ENCODE measurements at places on chromosomes 1 and 21.

DNA sequence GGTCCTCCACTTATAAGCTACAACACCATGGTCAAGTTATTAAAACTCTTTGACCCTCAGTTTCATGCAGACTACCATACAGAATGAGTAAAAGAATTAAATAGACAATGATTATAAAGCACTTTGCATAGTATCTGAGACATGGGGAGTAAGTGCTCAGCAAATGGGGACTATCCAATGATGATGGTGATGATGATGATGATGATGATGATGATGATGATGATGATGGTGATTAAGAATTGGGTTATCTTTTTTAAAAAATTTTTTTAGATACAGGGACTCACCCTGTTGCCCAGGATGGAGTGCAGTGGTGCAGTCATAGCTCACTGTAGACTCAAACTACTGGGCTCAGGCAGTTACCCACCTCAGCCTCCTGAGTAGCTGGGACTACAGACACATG is 8.1 kb upstream of the EPS15 start:
- no peak for DNase-seq

DNA sequence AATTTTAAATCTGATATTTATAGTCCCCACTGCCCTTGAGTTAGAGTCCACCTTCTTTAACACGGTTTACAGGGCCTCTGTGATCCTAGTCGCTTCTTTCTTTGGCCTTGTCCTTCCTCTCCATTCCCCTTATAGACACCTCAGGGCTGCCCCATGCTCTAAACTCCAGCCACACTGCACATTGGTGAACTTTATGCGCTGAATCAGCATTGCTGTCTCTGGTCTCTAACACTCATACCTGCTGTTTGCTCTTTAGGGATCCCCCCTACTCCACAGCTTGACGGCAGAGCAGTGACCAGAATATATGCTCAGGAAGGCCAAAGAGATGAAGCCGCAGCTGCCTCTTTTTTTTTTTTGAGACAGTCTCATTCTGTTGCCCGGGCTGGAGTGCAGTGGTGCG is 30.2 kb downstream of the PLEKHO1 start:
- DNase-seq: no peak

GRCh38 chr1:61056196-61056572 is 26.2 kb upstream of the NFIA start:
- DNase-seq: no peak

DNA sequence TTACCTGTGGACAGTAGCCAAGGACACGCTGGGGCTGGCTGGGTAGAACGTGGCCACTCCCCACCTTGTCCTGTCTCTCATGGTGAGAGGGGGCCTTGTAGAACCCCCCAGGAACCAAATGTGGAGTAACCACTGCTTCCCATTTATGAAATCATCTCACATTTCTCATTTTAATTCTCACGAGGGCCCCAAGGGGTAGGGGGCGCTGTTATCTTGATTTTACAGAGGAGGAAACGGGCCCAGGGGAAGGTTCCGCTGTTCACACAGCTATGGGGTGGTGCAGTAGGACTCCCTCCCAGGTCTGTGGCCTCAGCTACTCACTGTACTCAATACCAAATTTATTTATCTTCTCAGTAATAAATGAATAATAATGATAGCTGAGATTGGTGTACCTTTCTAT is 5.5 kb downstream of the SMPDL3B start:
- DNase-seq: peak; percentile 45

- no peak for DNase-seq
These were observed 202.1 kb downstream of the NCAM2 start for GRCh38 chr21:21200103-21200938.

GRCh38 chr1:236063919-236064673 is 794 bp downstream of the NID1 start:
- no peak for DNase-seq

DNA sequence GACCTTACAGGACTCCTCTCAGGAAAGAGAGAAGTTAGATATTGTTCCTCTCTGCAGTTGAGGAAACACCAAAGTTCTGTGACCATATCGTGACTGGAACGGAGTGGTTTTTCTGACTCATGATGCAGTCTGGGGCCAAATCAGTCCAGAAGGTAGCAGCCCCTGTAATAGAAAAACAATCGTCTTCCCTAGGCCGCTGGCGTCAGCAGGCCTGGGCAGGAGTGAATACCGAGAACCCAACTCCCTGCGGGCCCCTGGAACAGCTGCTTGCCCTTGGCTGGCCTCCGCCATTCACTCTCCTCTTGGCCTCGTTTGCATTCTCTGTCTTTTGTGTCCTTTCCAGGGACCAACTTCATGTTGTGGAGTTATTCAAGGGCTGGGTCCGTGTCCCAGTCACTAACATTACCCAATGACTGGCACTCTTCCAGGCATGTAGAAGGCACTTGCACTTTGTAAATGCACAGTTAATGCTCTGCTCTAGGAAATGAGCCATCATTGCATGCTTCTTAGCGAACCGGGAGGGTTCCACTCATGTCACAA is 10.9 kb upstream of the CD101 start:
- no peak for DNase-seq

DNA sequence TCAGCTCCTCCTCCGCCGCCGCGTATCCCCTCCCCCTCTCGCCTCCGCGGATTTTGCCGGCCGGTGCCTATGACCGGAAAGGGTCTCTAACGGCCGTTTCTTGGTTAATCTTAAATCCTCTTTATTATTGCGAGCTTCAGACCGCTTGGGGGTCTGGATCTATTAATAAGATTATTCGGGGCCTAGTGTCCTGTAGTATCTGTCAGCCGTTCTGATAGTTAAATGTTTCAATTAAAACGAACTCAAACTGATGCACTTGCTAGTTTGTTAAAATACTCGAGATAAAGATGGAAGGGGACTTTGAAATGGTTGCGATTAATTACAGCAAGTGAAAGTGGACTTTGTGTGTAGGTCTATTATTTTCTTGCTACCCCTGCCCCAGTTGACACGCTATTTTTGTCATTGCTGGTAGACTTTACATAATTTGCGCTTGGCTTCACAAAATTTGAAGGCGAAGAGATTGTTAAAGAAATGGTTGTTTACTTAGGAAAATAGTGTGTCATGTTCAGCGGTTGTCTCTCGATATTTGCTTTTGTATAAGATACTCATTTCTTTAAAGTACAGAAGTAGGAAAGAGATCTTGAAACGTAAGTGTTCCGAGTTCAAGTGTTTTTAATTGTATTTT is 779 bp downstream of the SON start:
- DNase-seq: peak; percentile 37

- no peak for DNase-seq
These were observed 5.8 kb upstream of the TGFB2 start for GRCh38 chr1:218339267-218339831.

- peak; percentile 5 for DNase-seq
These were observed 66.5 kb downstream of the SH3BGR start for GRCh38 chr21:39518055-39518846.

GRCh38 chr1:152997901-152998300 is 3.6 kb upstream of the SPRR3 start:
- no peak for DNase-seq

DNA sequence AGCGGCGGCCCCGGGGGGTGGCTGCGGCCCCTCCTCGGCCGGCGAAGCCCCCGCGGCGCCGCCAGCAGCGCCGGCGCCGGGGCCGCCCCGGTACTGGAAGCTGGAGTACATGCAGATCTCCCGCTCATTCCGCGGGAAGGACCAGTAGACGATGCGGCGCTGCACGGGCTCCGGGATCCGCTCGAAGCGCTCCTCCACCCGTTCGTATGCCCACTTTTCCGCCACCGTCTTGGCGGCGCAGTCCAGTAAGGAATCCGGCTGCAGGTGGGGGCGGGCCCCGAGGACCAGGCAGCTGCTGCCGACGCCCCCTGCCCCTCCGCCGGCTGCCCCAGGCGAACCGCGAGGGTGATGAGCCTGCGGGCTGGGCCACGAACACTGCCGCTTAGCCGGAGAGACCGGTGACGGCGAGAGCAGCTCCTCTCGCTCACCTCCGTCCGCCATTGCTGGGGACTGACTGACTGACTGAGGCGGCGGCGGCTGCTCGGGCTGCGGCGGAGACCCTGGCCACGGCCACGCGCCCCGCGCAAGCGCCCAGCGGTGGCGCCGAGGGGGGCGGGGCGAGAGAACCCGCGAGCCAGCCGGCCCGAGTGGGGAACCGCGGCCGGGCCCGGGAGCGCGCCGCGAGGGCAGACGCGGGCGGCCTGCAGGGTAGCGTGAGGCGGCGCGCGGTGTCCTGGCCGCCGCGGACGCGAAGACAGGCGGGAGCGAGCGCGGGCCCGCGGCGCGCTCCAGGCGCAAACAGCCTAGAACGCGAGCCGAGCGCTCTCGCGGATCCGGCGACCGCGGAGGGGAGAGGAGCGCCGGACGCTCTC is at the start of gene ZSWIM5:
ZSWIM5 (minus strand) TSS at position 696 of the 812 bp plus-strand sequence; CDS start at position 441, 255 bp downstream.
- DNase-seq: peak; percentile 35

- DNase-seq: no peak
These were observed 17.2 kb downstream of the EPHX1 start for GRCh38 chr1:225827076-225827475.

DNA sequence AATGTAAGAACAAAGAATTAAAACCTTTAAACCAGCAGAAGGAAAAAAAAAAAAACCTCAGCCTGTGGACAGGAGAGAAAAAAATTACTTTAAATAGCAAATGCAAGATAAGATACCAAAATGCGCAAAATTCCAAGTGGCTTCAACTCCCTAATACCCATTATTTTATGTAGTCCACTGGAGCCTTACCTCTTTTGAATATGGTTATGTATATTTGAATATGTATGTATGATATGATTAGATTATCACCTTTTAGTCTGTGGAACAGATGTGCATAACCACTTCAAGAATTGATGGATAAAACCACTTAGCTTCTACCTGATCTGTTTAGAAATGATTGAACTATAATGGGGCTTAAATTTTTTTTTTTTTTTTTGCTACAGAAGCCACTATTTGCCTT is 52.4 kb upstream of the C1orf115 start:
- DNase-seq: no peak

- no peak for DNase-seq
These were observed 32.6 kb downstream of the CLEC20A start for GRCh38 chr1:178464141-178464540.

- peak; percentile 9 for DNase-seq
These were observed 11.4 kb upstream of the MTARC1 start for GRCh38 chr1:220775240-220775853.

DNA sequence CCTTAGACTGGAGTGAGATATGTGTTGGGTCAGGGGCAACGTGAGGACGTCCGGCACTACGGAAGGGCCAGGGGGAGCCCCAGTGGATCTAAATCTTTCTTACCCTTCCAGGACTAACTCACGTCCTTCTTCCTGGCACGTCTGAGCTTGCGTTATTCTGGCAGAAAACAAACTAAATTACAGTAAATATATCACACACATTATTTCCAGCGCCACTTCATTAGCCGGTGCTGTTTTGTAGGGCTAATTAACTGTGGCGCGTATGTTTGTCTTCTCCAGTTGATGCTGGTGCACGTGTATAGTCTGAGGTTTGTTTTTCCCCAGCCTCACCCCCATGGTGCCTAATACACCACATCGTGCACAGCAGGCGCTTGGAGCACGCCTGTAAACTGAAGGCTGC is 59.2 kb downstream of the TLR5 start:
- no peak for DNase-seq

DNA sequence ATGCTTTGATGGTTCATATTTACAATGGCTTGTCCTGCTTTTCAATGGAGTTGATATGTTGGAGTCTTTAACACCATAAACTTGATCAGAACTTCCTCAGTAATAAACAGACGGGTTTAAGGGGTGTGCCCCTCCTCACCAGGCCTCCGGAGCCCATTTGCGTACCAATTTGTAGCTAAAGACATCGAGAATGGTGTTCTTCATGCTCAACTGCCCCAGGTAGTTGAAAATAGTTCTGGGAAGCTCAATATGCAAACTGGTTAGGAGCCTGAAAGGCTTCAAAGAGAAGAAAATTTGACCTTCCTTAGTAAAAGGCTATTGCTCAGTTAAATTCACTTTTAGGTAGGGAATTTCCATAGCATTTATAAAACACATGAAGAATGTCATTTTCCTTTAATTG is 68.1 kb upstream of the RRP15 start:
- DNase-seq: no peak

DNA sequence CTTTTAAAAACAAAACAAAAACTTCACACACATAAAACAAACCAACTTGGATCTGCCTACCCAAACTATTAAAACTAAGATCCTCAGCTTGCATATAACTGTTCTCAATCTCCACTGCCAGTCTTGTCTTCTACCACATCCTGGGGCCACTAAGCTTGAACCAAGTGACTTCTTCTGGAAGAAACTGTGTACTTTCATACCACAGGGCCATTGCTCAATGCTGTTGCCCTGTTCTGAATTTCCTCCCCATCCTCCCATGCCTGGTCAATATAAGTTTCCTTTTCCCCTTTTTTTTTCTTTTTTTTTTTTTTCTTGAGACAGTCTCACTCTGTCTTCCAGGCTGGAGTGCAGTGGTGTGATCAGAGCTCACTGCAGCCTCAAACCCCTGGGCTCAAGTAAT is 109.9 kb downstream of the KIAA0319L start:
- DNase-seq: no peak

DNA sequence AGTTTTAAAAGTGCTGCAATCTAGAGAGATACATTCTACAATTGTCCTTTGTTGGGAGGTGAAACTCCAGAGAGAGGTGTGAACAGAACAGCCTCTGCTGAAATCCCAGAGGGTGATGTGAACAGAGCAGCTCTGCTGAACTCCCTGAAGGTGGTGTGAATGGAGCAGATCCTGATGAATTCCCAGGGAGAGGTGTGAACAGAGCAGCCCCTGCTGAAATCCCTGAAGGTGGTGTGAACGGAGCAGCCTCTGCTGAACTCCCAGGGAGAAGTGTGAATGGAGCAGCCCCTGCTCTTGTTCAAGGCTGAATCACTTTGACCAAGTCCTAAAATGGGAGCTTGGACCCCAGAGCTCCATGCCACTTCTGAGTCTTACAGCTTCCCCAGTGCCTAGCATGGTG is 94.7 kb downstream of the LACTBL1 start:
- DNase-seq: no peak

DNA sequence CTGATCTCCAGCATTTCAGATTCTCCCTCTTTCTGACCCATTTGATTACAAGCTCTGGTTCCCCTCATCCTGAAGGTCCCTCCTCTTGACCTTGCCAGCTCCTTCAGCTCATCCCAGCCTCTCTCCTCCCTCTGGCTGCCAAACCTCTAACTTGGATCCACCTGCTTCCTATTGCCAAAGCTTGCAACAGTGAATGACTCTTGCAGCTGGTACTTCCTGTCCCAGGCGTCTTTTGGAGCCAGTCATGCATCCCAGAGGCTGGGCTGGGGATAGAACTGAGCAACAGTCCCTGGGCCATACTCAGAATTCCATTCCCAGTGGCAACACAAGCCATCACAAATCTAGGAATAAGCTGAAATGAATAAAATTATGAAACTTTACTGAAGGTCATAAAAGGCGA is 27.7 kb upstream of the SPOCD1 start:
- no peak for DNase-seq

GRCh38 chr1:56963667-56964066 is 2.1 kb downstream of the C8B start:
- no peak for DNase-seq

Measured in stimulated activated CD8-positive, alpha-beta memory T cell treated with anti-CD3 and anti-CD28 coated beads, Interleukin-4, amount 100 ng/mL, for 4 hours (primary cell).